Right hindlimb (tissue), 1 donor: ENCODE measurements at places on chromosomes 7 and 10.

GRCh38 chr10:95795602-95796001 lies 39.6 kb downstream of the ENTPD1 start:
- DNase-seq, result no peak

GRCh38 chr10:8144496-8144895 lies 90.0 kb downstream of the GATA3 start:
- no peak for DNase-seq

DNA sequence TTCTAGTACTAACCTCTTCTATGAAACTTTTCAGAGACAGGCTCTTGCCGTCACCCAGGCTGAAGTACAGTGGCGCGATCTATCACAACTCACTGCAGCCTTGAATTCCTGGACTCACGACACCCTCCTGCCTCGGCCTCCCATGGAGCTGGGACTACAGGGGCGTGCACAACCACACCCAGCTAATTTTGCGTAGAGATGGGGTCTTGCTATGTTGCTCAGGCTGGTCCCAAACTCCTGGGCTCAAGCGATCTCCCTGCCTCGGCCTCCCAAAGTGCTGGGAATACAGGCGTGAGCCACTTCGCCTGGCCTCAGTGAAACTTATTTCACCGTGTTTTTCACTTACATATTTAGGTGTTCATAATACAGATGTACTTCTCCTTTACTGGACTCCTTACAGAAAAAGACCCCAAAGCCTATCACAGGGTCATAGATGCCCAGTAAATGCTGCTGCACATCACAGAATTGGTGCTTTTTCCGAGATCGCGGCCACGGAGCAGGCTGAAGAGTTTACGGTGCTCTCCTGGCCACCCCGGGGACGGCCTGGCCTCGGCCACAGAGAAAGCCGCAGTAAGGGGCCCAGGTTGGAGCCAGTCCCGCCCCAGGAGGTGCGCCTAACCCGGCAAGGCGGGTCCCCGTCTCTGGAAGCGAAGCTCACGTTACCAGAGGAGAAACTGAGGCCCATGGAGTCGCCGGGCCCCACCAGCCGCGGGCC lies 595 bp downstream of the TBL2 start:
- DNase-seq, result no peak

DNA sequence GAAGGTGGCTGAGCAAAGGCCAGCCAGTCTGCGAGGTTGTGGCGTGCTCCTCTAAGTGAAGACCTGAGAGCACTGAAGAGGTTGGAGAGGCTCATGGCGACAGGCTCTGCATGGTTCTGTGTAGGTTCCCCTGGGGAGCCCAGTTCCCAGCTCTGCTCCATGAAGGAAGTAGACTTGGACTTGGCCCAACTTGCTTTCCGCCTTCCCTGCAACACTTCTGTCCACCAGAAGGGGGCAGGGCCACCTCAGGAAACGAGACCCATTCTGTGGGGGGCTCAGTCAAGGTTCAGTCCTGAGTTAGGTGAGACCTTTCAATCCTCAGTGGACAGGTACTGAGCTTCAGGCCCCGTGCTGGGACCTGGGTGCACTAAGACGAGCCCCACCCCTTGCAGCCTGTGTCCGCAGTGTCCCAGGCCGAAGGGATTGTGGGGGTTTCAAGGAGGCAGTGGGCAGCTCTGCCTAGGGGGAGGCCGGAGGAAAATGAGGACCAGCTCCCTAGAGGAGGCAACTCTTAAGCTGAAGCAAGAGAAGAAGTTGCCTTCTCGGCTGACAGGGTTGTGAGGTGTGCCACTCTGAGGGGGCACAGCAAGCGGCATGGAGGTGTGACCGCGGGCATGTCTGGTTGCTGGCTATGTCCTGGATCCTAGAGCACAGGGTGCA lies 15.0 kb upstream of the PCBD1 start:
- DNase-seq, result peak; percentile 73

GRCh38 chr10:105413997-105414396 lies 772.9 kb downstream of the SORCS3 start:
- no peak for DNase-seq

DNA sequence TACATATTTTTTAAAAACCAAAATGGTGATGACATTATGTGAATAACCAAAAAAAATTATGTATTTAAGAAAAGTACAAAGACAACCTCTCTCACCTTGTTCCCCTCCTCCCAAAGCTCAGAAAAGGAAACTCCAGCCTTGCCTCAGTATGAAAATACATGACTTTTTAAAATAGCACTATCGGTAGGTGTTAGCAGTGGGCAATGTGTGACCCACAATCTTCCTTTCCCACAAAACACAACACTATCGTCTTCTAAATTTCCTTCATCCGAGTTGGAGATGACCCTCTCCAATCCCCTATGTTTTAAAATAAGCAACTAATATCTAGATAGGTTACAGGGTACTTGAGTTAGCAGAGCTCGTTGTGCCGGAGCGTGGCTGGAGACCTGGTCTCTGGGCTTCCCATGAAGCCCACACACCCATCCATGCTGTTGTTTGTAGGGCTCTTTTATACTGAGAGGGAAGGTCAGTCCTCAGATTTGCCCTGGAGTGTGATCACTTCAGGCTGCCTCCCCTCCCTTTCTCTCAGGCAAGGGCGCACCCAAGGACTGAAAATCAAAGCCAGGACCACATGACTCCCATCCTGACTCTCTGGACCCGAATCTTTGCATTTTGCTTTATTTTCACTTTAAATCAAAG lies 107.6 kb downstream of the JAZF1 start:
- DNase-seq, result no peak

DNA sequence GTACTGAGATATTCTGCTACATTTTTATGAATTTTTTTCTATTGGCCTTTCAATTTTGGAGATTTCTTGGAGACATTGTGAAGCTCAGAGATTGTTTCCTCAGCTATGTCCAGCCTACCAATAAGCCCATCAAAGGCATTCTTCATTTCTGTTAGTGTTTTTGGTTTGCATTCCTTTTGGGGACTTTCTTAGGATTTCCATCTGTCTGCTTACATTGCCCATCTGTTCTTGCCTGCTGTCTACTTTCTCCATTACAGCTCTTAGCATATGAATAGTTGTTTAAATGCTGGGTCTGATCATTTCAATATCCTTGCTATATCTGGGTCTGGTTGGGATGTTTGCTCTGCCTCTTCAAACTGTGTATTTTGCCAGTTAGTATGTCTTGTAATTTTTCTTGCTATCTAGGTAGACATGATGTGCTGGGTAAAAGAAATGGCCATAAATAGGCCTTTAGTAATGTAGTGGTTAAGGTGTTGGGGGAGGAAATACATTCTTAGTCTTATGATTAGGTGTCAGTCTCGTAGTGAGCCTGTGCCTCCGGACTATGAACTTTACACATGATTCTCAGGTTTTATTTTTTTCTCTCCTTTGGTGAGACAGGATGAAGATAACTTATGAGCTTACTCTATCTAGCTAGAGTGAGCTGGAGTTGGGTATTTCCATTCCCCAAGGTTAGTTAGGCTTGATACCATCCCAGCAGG lies 32.6 kb upstream of the NME8 start:
- no peak for DNase-seq

DNA sequence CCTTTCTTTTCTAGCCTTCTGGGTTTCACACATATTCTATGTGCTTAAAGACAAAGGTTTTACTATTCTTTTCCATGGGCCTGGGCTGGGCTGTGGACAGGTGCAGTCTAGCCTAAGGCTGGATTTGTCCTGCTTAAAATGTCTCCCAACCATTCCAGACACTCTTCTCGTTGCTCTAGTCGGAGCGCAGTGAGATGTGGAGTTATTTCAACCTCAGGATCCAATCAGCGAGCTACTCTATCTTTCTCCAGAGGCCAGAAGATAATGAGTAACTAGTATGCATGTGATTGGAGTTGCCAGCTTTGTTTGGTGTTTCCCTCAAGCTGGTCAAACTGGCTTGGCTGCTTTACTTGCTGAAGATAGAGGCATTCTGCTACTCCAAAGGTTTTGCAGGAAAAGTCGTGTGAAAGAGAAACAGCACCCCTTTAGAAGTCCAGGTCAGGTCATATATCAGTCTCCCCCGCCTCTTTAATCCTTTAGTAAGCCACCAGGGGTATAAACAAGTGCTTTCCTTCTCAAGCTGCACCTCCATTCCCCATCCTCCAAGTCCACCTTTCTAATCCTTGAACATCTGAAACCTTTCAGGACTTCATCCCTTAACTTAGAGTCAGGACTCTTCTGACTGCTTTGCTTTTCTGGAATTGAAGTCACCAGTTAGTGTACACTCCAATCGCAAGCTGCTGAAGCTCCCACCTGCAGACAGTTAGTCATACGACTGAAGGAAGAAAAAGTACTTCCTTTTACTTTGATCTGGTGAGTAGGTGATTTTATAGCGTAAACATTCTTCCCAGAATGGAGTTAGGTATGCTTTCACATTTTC lies 78.8 kb downstream of the DNMBP start:
- no peak for DNase-seq

GRCh38 chr7:78939669-78940068 lies 513.8 kb downstream of the MAGI2 start:
- no peak for DNase-seq

DNA sequence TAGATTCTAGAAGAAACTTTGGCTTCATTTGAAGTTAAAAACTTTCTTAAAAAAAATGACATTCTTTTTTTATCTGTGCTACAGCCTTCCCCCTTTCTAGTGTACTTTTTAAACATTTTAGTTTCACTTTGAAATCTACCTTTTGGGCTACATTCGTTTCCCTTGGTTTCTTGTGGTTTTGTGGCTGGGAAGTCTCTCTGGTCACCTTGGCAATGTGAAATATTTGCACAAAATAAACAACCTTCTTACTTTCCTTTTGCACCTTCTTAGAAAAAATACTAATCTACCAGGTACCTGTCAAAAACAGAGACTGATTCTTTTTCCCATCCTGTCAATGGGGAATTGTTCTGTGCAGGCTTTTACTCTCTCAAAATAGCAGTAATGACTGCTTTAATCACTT lies 350.2 kb downstream of the GATA3 start:
- DNase-seq, result no peak

DNA sequence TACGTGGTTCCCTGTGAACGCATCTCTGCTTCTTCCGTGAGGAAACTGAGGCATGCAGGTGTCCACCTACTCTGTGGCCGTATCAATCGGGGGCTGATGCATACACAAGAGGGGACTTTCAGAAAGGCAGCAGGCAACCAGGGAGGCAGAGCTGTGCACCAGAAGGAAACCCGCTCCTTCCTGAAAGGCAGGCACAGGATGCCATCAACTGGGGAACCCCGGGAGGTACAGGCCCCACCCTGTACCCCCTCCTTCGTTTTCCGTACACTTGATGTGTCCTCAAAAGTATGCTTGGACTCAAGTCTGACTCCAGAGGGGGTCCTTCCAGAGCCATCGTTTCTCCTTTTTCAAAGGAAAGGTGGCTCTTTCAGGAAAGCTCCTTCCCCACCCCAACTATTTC lies 59.5 kb downstream of the ASB13 start:
- no peak for DNase-seq

GRCh38 chr10:1698185-1698584 lies 39.1 kb downstream of the ADARB2 start:
- DNase-seq, result no peak

- no peak for DNase-seq
Measured at GRCh38 chr7:92685136-92686042, 95.2 kb upstream of the FAM133B start.

DNA sequence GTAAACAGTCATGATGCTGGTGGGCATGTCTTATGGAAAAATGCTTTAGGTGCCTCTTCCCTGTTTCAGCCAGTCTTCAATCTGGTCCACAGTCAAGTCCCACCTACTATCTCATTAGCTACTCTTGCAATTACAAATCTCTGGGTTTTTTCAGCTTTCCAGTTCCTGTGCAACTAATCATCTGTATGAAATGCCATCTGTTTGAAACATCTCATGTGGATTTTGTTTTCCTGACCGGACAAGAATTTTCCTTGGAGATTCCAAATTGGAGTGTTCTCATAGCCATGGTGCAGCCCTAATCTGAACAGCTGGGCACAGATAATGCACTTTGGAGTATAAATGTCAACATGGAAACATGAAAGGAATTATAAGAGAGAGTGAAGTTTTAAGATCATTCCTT lies 41.3 kb upstream of the CALN1 start:
- DNase-seq, result no peak

- no peak for DNase-seq
Measured at GRCh38 chr7:151930695-151931094, 25.6 kb upstream of the GALNTL5 start.

- no peak for DNase-seq
Measured at GRCh38 chr10:61486251-61486650, 33.1 kb upstream of the TMEM26 start.

- DNase-seq, result no peak
Measured at GRCh38 chr7:122344303-122344620, 39.7 kb upstream of the FEZF1 start.

DNA sequence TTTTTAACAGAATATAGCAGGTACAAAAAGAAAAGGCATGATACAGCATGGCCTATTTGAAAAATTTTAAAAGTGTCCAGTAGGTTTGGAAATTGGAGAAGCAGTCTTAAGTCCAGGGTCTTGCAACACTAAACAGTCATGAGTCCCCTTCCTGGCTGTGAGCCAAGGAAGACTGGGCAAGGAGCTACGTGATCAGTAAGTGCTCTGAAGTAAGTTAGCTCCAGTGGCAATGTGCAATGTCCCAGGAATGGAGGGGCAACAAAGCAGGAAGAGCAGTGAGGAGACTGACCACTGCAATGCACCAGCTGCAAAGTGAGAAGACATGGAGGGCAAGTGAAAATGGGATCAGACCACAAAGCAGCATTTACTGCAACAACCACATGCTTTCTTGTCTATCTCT lies 72.9 kb upstream of the GRID1 start:
- peak; percentile 32 for DNase-seq

DNA sequence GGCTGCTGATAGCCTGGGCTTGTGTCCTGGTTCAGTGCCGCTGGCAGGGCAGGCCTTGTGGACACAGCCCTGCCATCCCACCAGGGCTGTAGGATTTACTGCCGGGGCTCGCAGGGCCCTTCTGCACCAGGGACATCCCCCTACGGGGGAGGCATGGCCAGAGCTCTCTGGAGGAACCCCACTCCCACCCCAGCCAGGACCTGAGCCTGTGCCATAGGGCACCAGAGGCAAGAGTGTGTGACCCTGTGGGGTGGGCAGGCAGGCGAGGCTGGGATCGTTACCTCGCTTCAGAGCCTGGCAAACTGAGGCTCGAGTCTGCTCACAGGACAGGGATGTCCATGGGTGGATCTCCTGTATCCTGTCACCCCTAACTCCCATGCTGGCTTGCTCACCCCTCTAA lies 2.6 kb downstream of the LDB3 start:
- no peak for DNase-seq

GRCh38 chr7:42197451-42197850 lies 39.6 kb downstream of the GLI3 start:
- DNase-seq, result no peak

GRCh38 chr10:123269017-123269552 lies 114.9 kb downstream of the BUB3 start:
- no peak for DNase-seq

DNA sequence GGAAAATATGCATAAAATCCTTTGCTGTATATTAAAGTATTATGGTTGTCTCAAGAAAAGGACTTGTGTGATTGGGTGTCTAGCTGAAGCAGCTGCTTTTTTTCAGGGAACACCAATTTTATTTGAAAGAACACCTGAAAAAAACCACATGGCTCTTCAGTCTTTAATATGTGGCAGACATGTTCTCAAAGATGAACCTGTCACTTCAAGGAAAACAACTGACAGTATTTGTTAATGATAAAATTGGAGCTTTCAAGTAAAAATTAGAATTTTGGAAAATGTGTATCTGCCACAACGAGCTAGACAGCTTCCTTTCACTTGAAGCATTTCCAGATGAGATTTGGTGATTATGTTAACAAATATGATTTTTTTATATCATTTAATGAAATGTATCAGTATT lies 59.3 kb downstream of the INHBA start:
- no peak for DNase-seq

GRCh38 chr10:88386821-88387773 lies 196.0 kb downstream of the RNLS start:
- peak; percentile 62 for DNase-seq

- peak; percentile 24 for DNase-seq
Measured at GRCh38 chr7:82700741-82701140, 257.2 kb upstream of the CACNA2D1 start.
